ENCODE measurements at places on chromosomes 1 and 21. TPM values are rescaled to one million over a fixed set of nuclear protein-coding genes. Genes with fewer than 3 reads are reported as not detected.

- DNase-seq: no peak
- no peak overlapping the region for H3K4me3 ChIP-seq
- H3K4me1 ChIP-seq: peaks cover 4% of the 10 kb centered on the region
- H3K27ac ChIP-seq: no peak overlapping the region
- H3K36me3 ChIP-seq: no peaks in the 10 kb centered on the region
- no peaks in the 10 kb centered on the region for H3K27me3 ChIP-seq
Measured at GRCh38 chr1:3336641-3337630, 117.5 kb upstream of the ARHGEF16 start.

- no peak overlapping the region for H3K27ac ChIP-seq
- DNase-seq: no peak
- no peaks in the 10 kb centered on the region for H3K27me3 ChIP-seq
- peak overlapping the region; percentile 18 for H3K4me3 ChIP-seq
- H3K4me1 ChIP-seq: peaks cover 34% of the 10 kb centered on the region
- peaks cover 15% of the 10 kb centered on the region for H3K36me3 ChIP-seq
Measured at GRCh38 chr1:35539073-35539823, 18.0 kb downstream of the KIAA0319L start.

- no peak overlapping the region for H3K27ac ChIP-seq
- no peaks in the 10 kb centered on the region for H3K4me1 ChIP-seq
- H3K36me3 ChIP-seq: no peaks in the 10 kb centered on the region
- peaks cover 54% of the 10 kb centered on the region for H3K27me3 ChIP-seq
- H3K4me3 ChIP-seq: no peak overlapping the region
Measured at GRCh38 chr21:44677881-44678280, 4.1 kb downstream of the KRTAP12-1 start.

DNA sequence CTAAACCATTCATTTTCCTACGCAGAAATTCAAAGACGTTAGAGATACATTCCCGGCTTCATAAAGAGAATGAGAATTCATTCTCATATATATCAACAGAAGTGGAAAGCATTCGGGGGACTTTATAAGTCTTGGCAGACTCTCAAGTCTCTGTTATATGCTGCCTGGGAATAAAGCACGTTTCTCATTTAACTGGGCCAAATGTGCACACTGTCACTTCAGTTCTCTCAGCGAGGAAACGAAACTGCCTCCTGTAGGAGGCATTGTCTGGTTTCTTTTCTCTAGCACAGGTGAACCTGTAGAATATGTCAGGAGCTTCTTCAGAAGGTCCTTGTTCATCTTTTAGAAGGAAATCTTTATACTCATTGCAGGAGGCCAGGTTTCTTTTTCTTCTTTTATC lies 367.6 kb downstream of the PTBP2 start:
- no peaks in the 10 kb centered on the region for H3K27me3 ChIP-seq
- H3K4me3 ChIP-seq: no peak overlapping the region
- H3K4me1 ChIP-seq: peaks cover 11% of the 10 kb centered on the region
- H3K36me3 ChIP-seq: no peaks in the 10 kb centered on the region

- H3K36me3 ChIP-seq: peaks cover 9% of the 10 kb centered on the region
- no peak for DNase-seq
- H3K27ac ChIP-seq: no peak overlapping the region
- H3K27me3 ChIP-seq: no peaks in the 10 kb centered on the region
- no peak overlapping the region for H3K4me3 ChIP-seq
Measured at GRCh38 chr1:22530715-22531114, 32.6 kb upstream of the EPHA8 start.

- peaks cover 21% of the 10 kb centered on the region for H3K36me3 ChIP-seq
- peak overlapping the region; percentile 77 for H3K27ac ChIP-seq
- H3K4me1 ChIP-seq: no peaks in the 10 kb centered on the region
- no peak for DNase-seq
- H3K27me3 ChIP-seq: no peaks in the 10 kb centered on the region
- H3K4me3 ChIP-seq: no peak overlapping the region
Measured at GRCh38 chr1:156233426-156234127, 8.4 kb upstream of the BGLAP start.

GRCh38 chr1:59029411-59030167 lies 245.7 kb upstream of the JUN start:
- H3K27me3 ChIP-seq: peaks cover 3% of the 10 kb centered on the region
- no peak overlapping the region for H3K27ac ChIP-seq
- DNase-seq: no peak
- H3K4me1 ChIP-seq: peaks cover 13% of the 10 kb centered on the region

GRCh38 chr1:36359383-36359782 lies 26.3 kb downstream of the STK40 start:
- no peak for DNase-seq
- H3K4me1 ChIP-seq: no peaks in the 10 kb centered on the region
- peak overlapping the region; percentile 70 for H3K27ac ChIP-seq
- H3K27me3 ChIP-seq: no peaks in the 10 kb centered on the region
- H3K36me3 ChIP-seq: peaks cover 20% of the 10 kb centered on the region
- H3K4me3 ChIP-seq: no peak overlapping the region

- DNase-seq: no peak
- H3K27me3 ChIP-seq: no peaks in the 10 kb centered on the region
- no peak overlapping the region for H3K4me3 ChIP-seq
- H3K27ac ChIP-seq: no peak overlapping the region
- H3K4me1 ChIP-seq: no peaks in the 10 kb centered on the region
Measured at GRCh38 chr1:4301007-4301406, 353.4 kb upstream of the AJAP1 start.

- DNase-seq: no peak
- H3K4me3 ChIP-seq: no peak overlapping the region
Measured at GRCh38 chr1:59333626-59334277, 36.9 kb downstream of the FGGY start.

GRCh38 chr1:10833630-10834557 lies 37.4 kb upstream of the CASZ1 start:
- H3K27me3 ChIP-seq: peaks cover 30% of the 10 kb centered on the region
- no peaks in the 10 kb centered on the region for H3K36me3 ChIP-seq
- no peak overlapping the region for H3K27ac ChIP-seq
- DNase-seq: no peak
- no peak overlapping the region for H3K4me3 ChIP-seq

DNA sequence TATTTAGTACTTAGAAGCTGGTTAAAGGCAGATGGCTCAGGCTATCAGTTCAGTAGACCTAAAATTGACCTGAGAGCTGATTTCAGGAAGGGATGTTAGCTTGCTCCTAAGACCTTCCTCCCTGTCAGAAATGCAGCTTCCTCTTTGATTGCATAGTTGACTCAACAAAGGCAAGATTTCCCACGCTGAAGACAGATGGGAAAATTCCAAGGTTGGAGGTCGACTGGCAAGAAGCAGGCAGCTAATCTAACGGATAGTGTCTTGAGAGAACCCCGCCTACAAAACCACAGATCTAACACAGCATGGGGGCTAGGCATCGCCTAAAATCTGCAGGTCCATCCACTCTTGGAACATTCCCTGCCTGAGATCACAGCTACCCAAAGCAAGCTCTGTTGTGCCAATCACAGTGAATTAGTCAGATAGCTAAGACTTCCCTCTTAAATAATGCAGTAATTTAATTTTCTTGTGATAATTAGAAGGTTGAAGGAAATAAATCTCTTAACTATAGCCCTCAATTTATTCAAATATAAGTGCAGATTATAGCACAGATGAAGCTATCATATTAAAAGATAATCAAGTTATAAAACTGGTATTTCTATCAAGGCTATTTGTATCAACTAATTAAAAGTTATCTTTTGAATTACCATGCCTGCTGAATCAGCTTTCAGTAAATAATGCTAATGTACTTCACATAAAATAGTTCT lies 357.8 kb upstream of the SGIP1 start:
- no peak overlapping the region for H3K4me3 ChIP-seq
- H3K4me1 ChIP-seq: peaks cover 17% of the 10 kb centered on the region
- no peak overlapping the region for H3K27ac ChIP-seq
- no peaks in the 10 kb centered on the region for H3K36me3 ChIP-seq
- no peaks in the 10 kb centered on the region for H3K27me3 ChIP-seq

DNA sequence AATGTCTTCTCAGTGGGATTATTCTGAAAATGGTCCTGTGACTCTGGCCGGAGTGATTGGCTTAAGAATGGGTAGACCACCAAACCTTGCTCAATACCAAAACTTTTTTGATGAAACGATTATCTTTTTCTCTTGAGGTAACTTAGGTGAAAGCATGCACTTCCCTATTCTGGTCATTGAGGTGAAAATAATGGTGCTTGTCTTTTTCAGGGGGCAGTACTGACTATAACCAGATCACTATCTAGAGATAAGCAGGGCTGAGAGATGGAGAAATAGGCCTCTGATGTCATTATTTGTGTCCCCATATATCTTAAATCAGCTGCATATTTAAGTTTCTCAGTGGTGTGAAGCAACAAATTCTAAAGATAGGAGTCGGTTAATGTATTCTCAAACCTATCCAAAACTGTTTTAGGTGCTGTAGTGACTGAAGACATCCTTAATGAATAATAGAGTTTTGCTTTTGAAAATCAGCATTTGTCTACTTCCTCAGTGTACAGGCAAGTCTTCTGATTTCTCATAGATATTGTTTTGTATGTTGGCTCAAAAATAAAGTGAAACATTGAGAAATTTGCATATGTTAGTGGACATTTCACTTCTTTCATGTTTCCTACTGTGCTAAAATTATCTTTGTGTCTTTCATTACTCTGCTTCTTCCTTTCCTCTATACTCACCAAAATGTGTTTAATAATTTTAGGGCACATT lies 735.3 kb upstream of the ADGRL4 start:
- H3K4me1 ChIP-seq: no peaks in the 10 kb centered on the region
- H3K27ac ChIP-seq: no peak overlapping the region

DNA sequence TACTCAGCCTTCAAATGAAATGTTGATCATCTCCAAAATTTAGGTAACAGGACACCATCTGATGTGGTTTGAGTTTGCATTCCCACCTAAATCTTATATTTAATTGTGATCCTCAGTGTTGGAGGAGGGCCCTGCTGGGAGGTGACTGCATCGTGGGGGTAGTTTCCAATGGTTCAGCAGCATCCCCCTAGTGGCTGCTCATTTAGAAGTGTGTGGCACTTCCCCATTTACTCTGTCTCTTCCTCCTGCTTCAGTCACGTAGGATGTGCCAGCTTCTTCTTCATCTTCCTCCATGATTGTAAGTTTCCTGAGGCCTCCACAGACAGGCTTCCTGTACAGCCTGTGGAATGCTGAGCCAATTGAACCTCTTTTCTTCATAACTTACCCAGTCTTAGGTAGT lies 731.2 kb downstream of the USP25 start:
- peaks cover 25% of the 10 kb centered on the region for H3K36me3 ChIP-seq
- no peaks in the 10 kb centered on the region for H3K27me3 ChIP-seq
- H3K27ac ChIP-seq: no peak overlapping the region
- no peak overlapping the region for H3K4me3 ChIP-seq
- no peak for DNase-seq

GRCh38 chr1:213122514-213122929 lies 71.5 kb downstream of the RPS6KC1 start:
- no peaks in the 10 kb centered on the region for H3K4me1 ChIP-seq
- no peak overlapping the region for H3K4me3 ChIP-seq
- H3K36me3 ChIP-seq: no peaks in the 10 kb centered on the region
- H3K27me3 ChIP-seq: no peaks in the 10 kb centered on the region

DNA sequence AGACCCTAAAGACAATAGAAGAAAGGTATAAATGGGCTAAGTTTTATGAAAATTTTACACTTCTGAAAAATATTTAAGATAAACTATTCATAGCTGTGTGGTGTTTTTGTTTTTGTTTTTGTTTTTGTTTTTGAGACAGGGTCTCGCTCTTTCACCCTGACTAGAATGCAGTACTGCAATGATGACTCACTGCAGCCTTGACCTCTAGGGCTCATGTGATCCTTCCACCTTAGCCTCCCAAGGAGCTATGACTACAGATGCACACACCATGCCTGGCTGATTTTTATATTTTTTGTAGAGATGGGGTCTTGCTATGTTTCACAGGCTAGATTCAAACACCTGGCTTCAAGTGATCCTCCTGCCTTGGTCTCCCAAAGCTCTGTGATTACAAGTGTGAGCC lies 66.6 kb downstream of the PUM1 start:
- peaks cover 16% of the 10 kb centered on the region for H3K4me1 ChIP-seq
- no peak for DNase-seq
- H3K27me3 ChIP-seq: no peaks in the 10 kb centered on the region
- H3K27ac ChIP-seq: no peak overlapping the region
- H3K36me3 ChIP-seq: peaks cover 43% of the 10 kb centered on the region

- H3K27ac ChIP-seq: no peak overlapping the region
- H3K36me3 ChIP-seq: no peaks in the 10 kb centered on the region
- H3K27me3 ChIP-seq: no peaks in the 10 kb centered on the region
- H3K4me1 ChIP-seq: peaks cover 2% of the 10 kb centered on the region
- H3K4me3 ChIP-seq: no peak overlapping the region
- no peak for DNase-seq
Measured at GRCh38 chr1:116814926-116815723, 60.9 kb downstream of the CD2 start.

DNA sequence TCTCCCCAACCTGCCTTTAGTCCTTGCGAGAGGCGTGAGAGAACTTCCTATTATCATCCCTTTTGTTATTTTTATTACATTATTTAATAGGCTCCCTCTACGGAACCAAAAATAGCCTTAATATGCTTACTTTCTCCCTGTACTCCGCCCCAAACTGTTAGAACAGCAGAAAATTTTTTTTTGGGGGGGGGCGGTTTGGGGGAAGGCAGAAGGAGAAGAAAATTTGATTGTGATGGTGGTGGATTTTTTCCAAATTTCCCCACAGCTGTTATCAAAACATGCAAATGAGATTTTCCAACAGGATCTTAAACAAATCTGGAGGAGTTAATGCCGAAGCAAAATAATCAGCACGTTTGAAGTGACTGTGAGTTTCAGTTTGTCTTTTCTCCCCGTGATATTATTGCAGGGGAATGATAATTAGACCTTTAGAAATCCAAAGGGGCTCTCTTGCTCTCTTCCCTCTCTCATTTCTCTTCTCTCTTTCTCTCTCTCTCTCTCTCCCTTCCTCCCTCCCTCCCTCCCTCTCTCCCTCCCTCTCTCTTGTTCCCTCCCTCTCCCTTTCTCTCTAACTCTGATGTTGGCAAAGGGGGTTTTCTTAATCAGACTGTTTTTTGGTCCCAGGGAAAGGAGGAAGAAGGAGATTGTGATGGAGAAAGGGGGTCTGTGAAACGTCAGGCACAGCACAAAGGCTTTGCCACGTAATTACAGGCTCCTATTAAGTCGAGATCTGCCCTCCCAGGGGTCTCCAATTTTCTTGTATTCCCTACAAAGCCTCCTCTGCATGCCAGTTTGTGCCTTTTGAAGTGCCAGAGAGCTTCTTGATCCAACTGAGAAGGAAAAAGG lies 1.1 kb upstream of the PRRX1 start:
- peak overlapping the region; percentile 90 for H3K4me3 ChIP-seq
- H3K27me3 ChIP-seq: peaks cover 98% of the 10 kb centered on the region
- H3K36me3 ChIP-seq: peaks cover 23% of the 10 kb centered on the region
- DNase-seq: no peak
- H3K27ac ChIP-seq: peak overlapping the region; percentile 54

- no peak overlapping the region for H3K4me3 ChIP-seq
- peaks cover 3% of the 10 kb centered on the region for H3K36me3 ChIP-seq
- DNase-seq: no peak
- no peaks in the 10 kb centered on the region for H3K27me3 ChIP-seq
- H3K27ac ChIP-seq: no peak overlapping the region
- no peaks in the 10 kb centered on the region for H3K4me1 ChIP-seq
Measured at GRCh38 chr1:92739669-92740524, 45.0 kb downstream of the EVI5 start.

GRCh38 chr21:45910548-45911221 lies 70.9 kb upstream of the COL6A1 start:
- H3K4me1 ChIP-seq: no peaks in the 10 kb centered on the region
- H3K27ac ChIP-seq: no peak overlapping the region
- no peak overlapping the region for H3K4me3 ChIP-seq

Gene RXRG
- 0.98 TPM for total RNA-seq

Gene TMEM52
- total RNA-seq: 1.8 TPM

Gene RGS2
- total RNA-seq: 37.2 TPM

Gene ANKRD35
- total RNA-seq: 0.56 TPM

Gene AMPD1
- not detected for total RNA-seq

Gene S1PR1
- 1.9 TPM for total RNA-seq

Gene B4GALT3
- 42.4 TPM for total RNA-seq

Gene CYP4A22
- not detected for total RNA-seq

Gene CFHR3
- 1.5 TPM for total RNA-seq

Gene CLDN19
- total RNA-seq: 0.33 TPM

Gene CCDC190
- 0.14 TPM for total RNA-seq

Data from type B pancreatic cell (in vitro differentiated cells).